ENCODE measurements at places on chromosomes 1 and 21. TPM values are rescaled to one million over a fixed set of nuclear protein-coding genes. Genes with fewer than 3 reads are reported as not detected.

DNA sequence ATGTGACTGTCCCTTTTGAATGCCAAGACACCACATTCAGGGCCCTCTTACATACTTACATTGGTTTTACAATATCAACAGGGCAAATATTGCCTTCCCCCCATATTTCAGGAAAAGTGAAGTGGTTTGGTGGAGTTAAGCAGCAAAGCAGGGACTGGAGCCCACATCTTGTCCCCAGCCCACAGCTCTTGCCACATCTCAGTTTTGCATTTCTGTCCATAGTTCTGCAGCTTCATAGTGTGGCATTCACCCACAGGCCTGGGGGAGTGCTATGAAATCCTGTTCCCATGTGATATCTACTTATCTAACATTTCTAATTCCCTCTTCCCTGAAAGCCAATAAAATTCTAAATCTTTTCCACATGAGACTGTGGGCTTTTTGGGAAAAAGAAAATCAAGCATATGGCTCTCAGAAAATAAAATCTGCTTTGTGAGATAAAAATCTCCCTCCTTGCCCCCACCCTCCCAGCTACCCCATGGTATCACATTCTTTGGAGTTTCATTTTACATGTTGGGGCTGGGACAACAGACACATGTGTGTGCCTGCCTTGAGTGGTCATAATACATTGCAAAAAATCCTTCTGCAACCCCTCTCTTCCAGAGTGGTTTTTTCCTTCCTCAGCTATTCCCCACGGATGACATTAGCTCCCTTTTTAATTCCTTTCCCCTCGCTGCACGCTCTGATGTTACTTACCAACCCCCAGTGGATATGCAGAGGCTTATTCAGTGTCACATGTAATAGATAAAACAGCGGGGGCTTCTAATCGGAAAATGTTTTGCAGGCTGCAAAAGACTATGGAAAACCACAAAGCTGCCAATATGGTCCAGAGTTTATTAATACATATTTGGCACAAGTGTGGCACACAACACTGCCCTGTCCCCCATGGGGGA lies 20.5 kb upstream of the CD2 start:
- no peak for DNase-seq

DNA sequence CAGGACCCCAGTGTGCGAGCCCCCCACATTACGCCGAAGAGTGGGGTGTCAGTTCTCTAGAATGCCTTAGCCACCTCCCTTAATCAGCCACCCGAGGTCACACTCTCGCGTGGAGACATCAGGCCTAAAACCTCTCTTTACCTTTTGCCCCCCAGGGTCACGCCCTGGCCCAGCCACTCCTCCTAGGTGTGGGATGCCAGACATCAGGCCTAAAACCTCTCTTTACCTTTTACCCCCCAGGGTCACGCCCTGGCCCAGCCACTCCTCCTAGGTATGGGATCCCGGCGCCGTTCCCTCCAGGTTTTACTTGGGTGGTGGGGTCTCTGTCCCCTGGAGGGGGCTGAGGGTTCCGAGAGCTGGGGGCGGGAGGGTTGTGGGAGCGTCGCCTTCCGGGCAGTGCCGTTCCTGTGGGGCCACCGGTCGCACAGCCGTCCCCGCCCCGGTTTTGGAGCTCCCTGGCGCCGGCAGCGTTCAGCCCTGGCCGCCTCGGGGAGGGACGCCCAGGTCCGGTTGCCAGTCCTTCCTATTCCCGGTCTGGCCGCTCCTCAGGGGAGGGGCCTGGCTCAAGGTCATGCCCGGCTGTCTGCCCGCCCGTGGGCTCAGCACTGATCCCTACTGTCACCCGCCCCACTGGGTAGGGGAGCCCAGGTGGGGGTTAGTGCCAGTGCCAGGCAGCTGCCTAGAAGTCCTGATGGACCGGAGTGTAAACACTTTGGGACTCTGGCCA lies 882 bp downstream of the VPS13D start:
- peak; percentile 86 for DNase-seq

DNA sequence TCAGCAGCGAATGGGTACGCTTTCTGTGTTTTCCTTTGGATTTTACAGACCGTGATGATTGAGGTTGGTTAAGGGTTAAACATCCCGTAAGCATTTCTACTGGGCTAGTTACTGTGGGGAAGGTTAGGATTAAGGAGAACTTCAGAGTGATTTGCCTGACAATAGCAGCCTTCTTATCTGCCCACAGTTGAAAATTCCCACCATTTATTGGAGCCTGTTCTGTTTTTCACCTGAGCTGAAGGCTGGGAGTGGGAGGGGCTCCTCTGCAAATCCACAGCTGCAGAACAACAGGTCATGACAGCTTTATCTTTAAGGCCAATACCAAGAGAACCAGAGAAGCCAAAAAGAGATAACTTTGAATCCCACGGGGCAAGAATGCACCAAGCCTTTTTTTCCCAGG lies 168.6 kb downstream of the KAZN start:
- DNase-seq, result no peak

- DNase-seq, result no peak
These were observed 10.8 kb upstream of the CACYBP start for GRCh38 chr1:174988986-174989385.

DNA sequence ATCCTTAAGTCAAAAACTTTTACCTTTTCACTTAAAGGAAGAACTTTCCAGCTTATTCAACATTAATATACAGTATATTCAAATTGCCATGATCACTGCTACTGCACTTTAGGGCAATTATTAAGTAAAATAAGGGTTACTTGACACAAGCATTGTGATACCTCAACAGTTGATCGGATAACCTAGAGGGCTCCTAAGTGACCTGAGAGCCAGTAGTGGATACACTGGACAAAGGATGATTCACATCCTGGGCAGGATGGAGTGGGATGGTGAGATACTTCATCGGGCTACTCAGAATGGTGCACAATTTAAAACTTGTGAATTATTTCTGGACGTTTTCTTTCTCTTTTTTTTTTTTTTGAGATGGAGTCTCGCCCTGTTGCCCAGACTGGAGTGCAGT lies 54.5 kb upstream of the PPM1J start:
- no peak for DNase-seq

- no peak for DNase-seq
These were observed 72.4 kb downstream of the KCNJ15 start for GRCh38 chr21:38329162-38329561.

- DNase-seq, result no peak
These were observed 10.7 kb downstream of the EXTL2 start for GRCh38 chr1:100883963-100884362.

DNA sequence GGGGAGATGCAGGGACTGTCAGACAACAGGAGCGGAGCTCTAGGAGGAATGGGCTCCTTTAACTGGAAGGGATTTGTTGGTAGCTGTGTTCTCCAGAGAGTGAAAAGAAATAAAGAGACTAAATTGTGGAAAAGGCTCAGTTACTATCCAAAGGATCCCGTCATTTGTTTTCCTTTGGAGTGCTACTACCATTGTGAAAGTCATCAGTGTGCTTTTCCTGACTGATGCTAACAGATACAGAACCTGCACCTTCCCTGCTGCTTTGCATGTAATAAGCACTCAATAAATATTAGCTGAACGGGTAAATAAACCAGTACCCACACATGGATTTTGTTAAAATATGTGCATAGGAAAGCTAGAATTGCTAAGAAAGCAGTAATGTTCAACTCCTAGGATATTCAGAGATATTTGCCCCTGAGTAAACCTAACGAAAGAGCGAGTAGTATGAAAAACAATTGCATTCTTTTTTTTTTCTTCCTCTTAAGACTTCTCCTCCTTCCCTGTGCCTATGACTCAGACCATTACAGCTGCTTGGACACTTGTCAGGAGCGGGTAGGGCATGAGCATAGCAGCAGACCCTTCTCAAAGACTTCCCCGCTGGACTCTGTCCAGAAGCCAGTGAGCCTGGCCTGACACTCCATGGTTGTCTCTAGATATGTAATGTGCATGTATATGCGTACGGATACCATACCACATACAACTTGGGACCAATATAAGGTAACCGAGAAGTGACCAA lies 41.7 kb downstream of the PTGFRN start:
- DNase-seq, result no peak

- no peak for DNase-seq
These were observed 76.5 kb downstream of the SCCPDH start for GRCh38 chr1:246800756-246801155.

DNA sequence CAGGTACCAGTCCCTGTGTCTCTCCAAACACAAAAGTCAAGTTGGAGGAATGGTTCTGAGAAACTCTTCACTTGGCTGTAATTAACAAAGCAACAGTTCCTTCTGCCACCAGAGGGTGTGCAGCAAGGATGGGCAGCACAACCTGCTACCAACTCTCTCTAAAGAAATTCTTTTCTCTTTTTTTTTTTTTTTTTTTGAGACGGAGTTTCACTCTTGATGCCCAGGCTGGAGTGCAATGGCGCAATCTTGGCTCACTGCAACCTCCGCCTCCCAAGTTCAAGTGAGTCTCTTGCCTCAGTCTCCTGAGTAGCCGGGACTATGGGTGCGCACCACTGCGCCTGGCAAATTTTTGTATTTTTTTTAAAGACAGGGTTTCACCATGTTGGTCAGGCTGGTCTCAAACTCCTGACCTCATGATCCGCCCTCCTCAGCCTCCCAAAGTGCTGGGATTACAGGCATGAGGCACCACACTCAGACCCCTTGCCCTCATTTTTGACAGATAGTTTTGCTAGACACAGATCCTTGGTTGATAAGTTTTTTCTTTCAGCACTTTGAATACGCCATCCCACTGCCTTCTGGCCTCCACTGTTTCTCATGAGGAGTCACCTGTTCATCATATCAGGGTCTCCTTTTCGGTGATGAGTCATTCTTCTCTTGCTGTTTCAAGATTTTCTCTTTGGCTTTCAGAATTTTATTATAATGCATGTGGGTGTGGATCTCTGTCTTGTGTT lies 12.1 kb upstream of the DEGS1 start:
- peak; percentile 66 for DNase-seq

- no peak for DNase-seq
These were observed 16.8 kb upstream of the POFUT2 start for GRCh38 chr21:45304476-45304830.

DNA sequence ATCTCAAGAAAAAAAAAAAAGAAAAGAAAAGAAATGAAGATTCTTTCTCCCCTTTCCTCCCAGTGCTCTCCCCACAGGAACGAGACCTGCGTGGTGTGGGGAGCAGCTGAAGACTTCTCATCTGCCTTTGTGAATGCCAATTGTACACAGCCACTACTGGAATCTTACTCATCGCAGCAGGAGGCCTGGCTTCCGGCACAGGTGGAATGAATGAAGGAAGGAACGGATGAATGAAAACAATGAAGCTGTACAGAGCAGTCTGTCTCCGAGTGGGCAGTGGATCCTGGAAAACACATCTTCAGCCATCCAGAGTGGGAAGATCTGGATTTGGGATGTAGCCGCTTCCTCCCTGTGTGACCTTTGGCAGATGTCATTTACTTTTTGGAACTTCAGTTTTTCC lies 64.9 kb downstream of the RUNX3 start:
- no peak for DNase-seq

GRCh38 chr1:190475421-190476141 lies 2.1 kb downstream of the BRINP3 start:
- peak; percentile 32 for DNase-seq

The KCNA3 gene
- 19.4 TPM for total RNA-seq

The PRDM15 gene
- total RNA-seq, result 6.6 TPM

The ETV3L gene
- total RNA-seq, result not detected

The SLAMF1 gene
- 1.4 TPM for total RNA-seq

The VHLL gene
- total RNA-seq, result not detected

The LCE1C gene
- not detected for total RNA-seq

The SYCP1 gene
- not detected for total RNA-seq

All from lower lobe of right lung (tissue), 2 donors.